T-helper 1 cell (primary cell): ENCODE measurements at places on chromosomes 4 and X.

- DNase-seq, result no peak
Observed at GRCh38 chrX:38109042-38109898, 102.9 kb downstream of the SYTL5 start.

GRCh38 chr4:45172636-45173035 lies 446.3 kb upstream of the GNPDA2 start:
- DNase-seq, result no peak

- no peak for DNase-seq
Observed at GRCh38 chr4:146022541-146022940, 83.9 kb upstream of the ZNF827 start.

DNA sequence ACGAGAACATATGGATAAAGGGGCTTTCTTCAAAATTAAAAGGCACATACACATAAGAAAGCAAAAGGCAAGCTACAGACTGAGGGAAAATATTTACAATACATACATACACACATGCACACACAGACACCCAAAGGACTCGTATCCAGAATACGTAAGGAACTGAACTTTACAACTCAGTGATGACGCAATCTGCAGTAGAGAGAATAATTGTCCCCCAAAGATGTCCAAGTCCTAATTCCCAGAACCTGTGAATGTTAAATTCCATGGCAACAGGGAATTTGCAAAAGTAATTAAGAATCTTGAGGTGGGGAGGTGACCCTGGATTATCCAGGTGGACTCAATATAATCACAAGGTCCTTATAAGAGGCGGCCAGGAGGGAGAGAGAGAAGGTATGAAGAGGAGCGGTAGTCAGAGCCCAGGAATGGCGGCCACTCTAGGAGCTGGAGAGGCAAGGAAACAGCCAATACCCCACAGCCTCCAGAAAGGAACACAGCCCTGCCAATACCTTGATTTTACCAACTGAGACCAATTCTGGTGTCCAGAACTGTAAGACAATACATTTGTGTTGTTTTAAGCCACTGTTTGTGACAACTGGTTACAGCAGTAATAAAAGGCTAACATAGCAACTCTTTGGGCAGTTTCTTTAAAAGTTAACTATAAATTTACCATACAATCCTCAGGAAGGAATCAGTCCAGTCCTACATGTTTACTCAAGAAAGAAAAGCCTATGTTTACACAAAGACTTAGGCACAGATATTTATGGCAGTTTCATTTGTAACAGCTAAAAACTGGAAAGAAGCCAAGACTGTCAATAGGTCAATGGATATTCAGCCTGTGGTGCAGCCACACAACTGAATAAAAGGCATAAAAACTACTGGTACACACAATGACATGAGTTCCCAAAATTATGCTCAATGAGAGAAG lies 27.3 kb upstream of the STS start:
- DNase-seq, result no peak

DNA sequence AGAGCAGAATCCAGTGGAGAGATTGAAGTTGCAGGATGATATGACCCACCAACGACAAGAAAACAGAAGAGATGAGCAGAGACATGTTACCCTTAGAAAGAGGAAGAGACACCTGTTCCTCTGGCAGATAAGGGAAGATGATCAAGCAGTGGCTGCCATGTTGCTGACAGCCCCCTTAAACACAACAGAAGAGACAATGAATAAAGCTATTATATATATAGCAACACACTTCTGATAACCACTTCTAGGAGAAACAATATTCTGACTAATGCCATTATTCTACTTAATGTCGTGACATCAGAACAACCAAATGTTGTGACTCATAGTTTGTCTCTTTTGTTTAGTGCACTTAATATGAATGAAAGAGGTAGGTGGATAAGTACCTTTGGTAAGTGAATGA lies 44.9 kb downstream of the SH3RF1 start:
- DNase-seq, result no peak

DNA sequence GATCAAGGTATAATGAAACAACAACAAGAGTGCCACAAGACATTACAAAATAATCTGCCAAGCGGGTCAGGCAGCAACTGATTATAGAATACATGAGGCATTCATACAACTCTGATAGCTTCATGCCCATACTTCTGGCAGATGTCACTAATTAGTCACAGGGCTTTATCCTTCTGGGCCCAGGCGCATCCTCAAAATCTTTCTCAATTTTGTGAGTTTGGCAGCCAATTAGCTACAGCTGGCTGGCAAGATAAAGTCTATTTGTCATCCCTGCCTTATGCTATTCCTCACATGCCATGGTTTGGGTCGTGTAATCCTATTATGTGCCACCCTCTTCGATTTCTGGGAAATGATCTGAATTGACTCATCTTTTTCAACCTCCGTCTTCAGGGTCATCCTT lies 254.3 kb downstream of the PACRGL start:
- no peak for DNase-seq

DNA sequence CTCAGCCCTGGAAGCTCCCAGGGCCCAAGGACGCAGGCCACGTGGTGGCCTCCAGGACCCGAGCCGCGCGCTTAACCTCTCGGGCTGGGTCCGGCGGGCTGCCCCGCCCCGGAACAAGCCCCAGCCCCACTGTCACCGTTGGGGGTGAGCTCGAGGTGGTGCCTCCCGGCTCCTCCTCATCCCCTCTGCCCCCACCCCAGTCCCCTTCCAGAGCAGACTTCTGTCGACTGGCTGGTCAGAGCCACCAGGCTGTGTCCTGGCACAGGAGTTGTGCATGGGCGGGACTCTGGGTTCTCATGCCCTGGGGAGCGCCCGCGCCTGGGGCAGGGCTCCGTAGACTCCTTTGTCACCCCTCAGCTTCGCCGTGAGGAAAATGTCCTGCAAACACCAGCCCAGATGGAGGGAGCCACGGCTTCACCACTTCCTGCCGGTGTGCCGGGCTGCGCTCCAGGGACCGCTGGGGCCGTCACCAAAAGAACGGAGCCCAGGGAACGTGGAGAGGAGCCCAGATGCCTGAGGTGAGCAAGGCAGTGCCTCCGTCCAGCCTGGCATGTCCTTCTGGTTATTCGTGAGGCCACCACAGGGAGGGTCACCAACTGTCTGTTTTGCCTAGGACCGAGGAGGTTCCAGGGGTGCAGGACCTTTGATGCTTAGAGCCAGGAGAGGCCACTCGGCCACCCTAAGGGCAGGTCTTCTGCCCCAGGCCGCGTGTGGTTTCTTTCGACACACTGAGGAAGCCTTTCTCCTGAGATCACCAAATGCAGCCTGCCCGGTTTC lies 7.1 kb upstream of the RGS12 start:
- DNase-seq, result no peak

GRCh38 chrX:136387951-136388502 lies 87.3 kb downstream of the ADGRG4 start:
- no peak for DNase-seq

GRCh38 chr4:168487282-168488035 lies 7.2 kb upstream of the DDX60L start:
- DNase-seq, result no peak

DNA sequence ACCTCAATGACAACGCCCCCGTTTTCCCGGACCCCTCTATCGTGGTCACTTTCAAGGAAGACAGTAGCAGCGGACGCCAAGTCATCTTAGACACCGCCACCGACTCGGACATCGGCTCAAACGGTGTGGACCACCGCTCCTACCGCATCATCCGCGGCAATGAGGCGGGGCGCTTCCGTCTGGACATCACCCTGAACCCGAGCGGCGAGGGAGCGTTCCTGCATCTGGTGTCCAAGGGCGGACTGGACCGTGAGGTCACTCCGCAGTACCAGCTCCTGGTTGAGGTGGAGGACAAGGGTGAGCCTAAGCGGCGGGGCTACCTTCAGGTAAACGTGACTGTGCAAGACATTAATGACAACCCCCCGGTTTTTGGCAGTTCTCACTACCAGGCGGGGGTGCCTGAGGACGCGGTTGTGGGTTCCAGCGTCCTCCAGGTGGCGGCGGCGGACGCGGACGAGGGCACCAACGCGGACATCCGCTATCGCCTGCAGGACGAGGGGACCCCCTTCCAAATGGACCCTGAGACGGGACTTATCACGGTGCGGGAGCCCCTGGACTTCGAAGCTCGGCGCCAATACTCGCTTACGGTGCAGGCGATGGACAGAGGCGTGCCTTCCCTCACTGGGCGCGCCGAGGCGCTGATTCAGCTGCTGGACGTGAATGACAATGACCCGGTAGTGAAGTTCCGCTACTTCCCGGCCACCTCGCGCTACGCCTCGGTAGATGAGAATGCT lies 2.2 kb downstream of the FAT4 start:
- no peak for DNase-seq

DNA sequence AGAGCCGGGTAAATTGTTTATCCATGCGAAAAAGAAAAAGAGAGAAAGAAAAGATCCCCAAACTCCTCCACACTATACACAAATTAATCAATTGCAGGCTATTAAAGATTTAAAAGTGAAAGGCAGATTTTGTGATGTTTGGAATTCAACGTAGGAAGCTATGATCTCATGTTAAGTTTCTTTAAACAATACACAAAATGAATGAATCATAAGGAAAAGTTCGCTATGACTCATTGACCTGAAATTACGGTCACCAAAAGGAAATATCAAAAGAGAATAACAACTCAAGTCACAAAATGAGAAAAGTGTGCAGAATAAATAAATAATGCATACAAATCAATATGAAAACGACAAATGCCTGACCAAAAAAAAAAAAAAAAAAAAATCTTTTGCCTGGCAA lies 28.6 kb downstream of the CLNK start:
- peak; percentile 68 for DNase-seq

DNA sequence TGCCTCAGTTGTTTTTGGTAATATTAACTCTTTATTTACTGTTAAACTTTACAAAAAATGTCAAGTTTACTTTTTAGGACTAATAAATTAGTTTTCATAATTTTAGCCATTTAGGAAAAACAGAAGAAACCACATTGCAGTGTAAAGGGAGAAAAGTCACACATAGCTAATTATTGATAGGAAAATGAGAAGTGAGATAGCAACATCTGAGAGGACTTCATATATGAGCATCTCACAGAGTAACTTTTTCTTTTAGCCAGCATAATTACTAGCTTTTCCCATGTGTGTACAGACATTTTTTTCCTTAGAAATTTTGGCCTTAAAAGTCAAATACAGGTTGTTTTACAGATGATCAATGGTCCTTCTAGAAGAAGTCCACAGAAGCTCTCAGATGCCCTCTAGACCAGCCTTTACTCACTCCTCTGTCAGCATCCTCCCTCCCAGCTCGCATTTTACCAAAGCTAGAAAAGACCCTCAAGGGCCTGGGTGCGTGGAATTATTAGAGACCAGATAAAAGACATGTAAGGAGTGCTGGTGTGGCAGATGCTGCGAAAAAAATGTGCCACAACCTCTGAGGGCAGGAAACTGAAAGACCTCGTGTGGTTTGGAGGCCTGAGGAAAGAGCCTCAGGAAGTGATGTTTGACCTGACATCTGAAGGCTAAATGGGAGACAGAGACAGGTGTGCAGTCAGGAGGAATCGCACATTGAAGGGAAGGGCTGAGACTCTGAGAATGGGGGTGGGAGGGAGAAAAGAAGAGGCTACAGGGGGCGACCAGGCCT lies 156.9 kb downstream of the CBR4 start:
- DNase-seq, result no peak

- DNase-seq, result no peak
Observed at GRCh38 chrX:54794028-54794427, 4.0 kb downstream of the ITIH6 start.

- DNase-seq, result no peak
Observed at GRCh38 chr4:36823199-36823967, 421.2 kb upstream of the NWD2 start.

GRCh38 chr4:187715466-187715865 lies 280.1 kb upstream of the ZFP42 start:
- no peak for DNase-seq

DNA sequence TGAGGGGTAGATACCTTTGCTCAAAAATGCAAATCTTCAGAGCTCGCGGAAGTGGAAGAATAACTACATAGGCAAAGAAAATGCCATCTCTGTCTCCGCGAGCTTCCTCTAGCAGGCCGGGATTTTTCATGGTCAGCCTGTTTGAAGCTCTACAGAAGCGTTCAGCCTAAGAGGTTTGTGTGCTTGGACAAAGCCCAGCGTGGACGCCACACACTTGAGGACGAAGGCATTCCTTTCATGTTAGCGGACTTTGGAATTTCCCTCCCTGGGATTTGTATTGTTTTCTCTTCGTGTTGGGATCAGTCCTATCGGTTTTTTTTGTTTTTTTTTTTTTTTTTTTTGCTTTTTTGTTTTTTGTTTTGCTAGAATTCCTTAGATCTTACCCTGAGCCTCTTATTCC lies 53.7 kb downstream of the SMIM31 start:
- DNase-seq, result no peak

DNA sequence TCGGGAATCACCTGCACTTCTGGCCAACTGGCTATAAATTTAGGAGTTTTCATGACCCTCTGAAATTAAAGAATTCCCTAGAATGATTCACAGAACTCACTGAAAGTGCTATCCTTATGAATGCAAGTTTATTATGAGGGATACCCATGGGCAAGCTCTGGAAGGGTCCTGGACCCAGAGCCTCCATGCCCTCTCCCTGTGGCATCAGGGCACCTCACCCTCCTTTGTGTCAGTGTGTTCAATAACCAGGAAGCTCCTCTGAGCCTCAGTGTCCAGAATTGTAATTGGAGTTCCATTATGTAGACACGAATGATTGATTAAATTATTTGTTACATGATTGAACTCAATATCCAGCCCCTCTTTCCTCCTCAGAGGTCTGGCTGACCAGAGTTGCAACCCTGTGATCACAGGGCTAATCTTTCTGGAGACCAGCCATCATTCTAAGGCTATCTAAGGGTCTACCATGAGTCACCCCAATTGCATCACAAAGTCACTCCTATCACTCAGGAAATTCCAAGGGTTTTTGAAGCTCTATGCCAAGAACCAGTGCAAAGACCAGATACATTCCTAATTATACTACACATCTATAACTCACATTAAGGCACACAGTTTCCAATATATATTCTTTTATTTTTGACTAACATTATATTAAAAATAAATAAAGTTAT lies 8.9 kb downstream of the ANXA3 start:
- DNase-seq, result no peak

DNA sequence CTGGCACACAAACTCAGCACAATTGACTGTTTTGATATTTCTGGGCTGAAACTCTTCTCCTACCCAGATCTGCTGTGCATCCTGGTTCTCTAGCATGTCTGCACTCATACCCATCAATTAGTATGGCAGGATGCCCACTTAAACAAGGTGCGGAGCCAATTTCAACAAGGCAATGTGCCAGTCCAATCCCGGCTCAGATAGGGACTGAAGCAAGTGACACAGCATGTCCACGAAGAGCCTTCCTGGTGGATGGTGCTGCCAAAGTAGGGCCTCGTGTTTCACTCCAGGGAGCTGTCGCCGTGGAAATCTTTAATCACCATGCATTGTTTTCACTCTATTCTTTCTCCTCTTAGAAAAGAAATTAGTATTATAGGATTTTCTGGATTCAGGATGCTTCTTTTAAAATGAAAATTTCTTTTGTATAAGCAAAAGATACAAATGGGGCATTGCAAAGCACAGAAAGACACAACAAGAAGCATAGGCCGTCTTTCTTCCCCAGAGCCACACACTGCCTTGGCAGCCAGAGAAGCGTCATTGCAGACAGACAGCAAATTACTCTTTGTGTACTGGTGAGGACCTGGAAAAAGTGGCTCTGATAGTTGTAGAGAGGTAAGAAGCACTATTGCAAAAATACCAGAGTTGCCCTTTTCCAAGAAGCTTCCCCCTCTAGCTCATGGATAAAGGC lies 40.6 kb upstream of the LSM6 start:
- DNase-seq, result no peak

- no peak for DNase-seq
Observed at GRCh38 chr4:172155838-172156345, 342.7 kb downstream of the GALNTL6 start.
